ENCODE measurements at places on chromosomes 1 and 21.

DNA sequence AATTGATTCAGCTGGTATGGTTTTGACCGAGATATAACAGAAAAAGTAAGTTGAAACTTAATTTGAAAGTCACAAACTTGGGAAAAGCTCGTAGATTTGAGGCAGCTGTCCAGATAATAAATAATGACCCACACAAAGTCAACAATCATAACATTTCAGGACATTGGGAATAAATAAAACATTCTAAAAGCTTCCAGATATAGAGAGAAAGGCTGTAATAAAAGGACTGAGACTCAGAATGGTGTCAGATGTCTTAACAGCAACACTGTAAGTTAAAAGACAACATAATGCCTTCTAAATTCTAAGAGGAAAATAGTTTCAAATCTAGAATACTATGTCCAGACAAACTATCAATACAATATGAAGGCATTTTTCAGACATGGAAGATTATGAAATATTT is 163.3 kb downstream of the CDC42BPA start:
- DNase-seq = no peak

DNA sequence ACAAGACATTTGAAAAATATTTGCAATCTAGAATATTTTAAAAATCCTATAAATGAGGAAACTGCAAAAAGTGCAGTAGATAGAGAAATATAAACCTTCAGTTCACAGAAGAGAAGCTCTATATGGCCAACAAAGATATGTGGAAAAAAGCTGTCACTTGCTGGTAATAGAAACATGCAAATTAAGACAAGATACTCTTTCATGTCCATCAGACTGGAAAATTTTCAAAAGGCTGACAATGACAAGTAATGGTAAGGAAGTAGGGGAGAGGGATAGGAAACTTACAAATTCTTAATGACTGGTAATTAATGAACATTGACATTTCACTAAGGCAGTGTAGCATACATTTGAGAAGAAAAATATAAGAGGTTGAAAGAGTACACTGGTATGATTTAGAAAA is 147.9 kb downstream of the MRPL39 start:
- no peak for DNase-seq

- no peak for DNase-seq
Measured at GRCh38 chr1:169809370-169810095, 14.8 kb upstream of the METTL18 start.

GRCh38 chr1:175188936-175189335 is 3.6 kb downstream of the KIAA0040 start:
- DNase-seq = no peak

DNA sequence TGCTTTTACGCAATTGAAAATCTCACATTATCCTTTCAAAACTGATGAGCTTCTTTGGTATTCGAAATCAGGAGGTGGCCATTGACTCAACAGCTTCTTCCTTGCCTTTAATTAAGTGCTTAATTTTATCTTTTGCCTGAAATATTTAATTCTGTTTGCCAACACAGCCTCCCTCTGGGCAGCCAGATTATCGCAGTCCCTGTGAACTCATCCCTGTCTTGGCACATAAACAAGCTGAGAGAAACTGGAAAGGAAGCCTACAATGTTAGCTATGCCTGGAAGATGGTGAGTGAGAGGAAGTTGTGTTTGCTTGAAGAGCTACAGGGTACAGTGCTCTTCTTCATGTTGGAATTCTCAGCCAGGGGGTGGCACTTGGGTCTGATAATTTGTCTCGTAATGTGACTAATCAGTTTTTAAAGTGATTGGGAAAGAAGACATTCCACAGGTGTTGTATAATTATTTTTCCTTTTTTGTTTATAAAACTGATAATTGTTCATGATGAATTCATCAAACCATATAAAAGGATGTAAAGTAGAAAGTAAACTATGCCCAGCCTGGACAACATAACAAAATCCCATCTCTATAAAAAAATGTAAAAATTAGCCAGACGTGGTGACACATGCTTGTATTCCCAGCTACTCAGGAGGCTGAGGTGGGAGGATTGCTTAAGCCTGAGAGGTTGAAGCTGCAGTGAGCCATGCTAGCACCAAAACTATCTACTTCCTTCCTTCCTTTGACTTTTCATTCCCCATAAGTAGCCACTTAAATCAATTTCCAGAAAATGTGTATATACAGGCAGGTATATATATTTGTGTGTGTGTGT is 90.1 kb upstream of the RAVER2 start:
- DNase-seq = no peak

GRCh38 chr1:156434989-156435544 is 65.5 kb downstream of the MEF2D start:
- no peak for DNase-seq

DNA sequence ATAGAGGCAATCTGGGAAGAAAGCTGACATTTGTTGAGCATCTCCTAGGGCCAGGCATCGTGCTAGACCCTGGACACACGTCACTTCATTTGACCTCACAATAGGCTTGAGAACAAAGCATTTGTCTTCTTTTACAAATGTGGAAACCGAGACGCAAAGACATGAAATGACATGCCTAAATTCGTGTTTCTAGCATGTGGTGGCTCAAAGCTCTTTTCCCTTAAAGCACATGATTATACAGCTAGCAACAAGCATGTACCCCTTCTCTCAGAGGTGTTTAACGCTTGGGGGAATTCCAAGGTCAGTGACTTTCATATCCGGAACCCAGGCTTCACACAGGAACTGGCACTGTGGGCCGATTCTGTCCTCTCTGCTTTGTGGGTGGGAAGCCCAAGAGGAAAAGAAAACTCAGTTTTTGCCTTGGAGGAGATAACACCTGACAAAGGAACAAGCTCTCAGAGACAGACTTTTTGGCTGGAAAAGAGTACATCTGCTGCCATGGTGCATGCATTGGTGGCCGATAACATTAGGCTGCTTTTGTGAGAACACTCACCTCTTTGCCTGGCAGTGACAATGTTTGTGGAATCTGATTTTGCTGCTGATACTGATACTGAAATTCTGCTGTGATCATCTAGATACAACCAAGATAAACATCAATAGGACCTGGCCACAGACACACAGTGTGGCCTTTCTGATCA is 15.4 kb upstream of the CD2 start:
- DNase-seq = no peak

- DNase-seq = no peak
Measured at GRCh38 chr1:110524311-110525248, 5.6 kb upstream of the KCNA10 start.

DNA sequence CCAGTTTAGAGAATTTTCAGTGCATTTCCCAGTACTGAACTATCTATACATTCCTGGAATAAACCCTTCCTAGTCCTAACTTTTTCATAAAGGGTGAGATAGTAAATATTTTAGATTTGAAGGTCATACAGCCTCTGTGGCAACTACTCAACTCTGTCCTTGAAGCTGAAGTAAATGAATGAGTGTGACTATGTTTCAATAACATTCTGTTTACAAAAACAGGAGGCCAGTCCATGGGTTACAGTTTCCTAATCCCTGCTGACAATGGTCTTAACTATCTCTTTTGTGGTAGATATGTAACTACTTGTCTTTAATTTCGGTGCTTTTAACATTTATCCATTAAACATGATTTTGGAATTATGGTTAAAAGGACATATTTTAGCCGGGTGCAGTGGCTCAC is 4.3 kb downstream of the ZNF684 start:
- no peak for DNase-seq

DNA sequence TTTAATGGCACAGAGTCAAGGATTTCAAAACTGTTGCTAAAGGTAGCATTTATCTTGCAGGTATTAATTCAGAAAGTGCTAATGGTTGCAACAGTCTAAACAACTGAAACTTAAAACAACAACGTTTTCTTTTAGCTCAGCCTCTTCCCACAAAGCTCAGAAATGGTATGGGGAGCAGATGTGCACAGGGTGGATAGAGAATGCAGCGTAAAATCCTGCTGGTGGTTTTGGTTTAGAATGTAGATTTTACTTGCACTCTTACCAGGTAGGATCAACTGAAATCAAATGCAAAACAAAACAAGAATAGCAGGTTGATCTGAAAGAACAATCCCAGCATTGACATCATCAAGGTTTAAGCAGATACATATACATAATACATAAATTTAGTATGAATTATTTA is 3.8 kb upstream of the LRRC8C start:
- DNase-seq = no peak

- no peak for DNase-seq
Measured at GRCh38 chr21:43966946-43967512, 45.1 kb upstream of the TRAPPC10 start.

DNA sequence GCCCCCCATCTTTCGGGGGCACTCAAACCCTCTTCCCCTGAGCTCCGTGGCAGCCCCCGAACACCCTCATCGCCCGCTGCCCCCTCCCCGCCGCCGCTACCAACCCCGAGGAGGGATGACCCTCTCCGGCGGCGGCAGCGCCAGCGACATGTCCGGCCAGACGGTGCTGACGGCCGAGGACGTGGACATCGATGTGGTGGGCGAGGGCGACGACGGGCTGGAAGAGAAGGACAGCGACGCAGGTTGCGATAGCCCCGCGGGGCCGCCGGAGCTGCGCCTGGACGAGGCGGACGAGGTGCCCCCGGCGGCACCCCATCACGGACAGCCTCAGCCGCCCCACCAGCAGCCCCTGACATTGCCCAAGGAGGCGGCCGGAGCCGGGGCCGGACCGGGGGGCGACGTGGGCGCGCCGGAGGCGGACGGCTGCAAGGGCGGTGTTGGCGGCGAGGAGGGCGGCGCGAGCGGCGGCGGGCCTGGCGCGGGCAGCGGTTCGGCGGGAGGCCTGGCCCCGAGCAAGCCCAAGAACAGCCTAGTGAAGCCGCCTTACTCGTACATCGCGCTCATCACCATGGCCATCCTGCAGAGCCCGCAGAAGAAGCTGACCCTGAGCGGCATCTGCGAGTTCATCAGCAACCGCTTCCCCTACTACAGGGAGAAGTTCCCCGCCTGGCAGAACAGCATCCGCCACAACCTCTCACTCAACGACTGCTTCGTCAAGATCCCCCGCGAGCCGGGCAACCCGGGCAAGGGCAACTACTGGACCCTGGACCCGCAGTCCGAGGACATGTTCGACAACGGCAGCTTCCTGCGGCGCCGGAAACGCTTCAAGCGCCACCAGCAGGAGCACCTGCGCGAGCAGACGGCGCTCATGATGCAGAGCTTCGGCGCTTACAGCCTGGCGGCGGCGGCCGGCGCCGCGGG is 837 bp downstream of the FOXD3 start:
- no peak for DNase-seq
